Activated CD4-positive, CD25-positive, alpha-beta regulatory T cell (primary cell): ENCODE measurements at places on chromosomes 2 and 18.

GRCh38 chr2:112750560-112750843, 13.9 kb downstream of the CKAP2L start:
- no peak for DNase-seq

- no peak for DNase-seq
Measured at GRCh38 chr2:224104668-224105386, 65.7 kb upstream of the SERPINE2 start.

- no peak for DNase-seq
Measured at GRCh38 chr2:178485356-178485755, 5.1 kb downstream of the PLEKHA3 start.

GRCh38 chr2:46813680-46814079, 101.9 kb downstream of the MCFD2 start:
- no peak for DNase-seq

- DNase-seq: no peak
Measured at GRCh38 chr2:170991398-170992182, 62.5 kb downstream of the GORASP2 start.

DNA sequence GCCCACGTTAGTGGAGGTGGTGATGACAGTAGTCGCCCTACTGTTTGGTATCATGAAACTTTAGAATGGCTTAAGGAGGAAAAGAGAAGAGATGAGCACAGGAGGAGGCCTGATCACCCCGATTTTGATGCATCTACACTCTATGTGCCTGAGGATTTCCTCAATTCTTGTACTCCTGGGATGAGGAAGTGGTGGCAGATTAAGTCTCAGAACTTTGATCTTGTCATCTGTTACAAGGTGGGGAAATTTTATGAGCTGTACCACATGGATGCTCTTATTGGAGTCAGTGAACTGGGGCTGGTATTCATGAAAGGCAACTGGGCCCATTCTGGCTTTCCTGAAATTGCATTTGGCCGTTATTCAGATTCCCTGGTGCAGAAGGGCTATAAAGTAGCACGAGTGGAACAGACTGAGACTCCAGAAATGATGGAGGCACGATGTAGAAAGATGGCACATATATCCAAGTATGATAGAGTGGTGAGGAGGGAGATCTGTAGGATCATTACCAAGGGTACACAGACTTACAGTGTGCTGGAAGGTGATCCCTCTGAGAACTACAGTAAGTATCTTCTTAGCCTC, 16.2 kb downstream of the MSH6 start:
- DNase-seq: no peak

- no peak for DNase-seq
Measured at GRCh38 chr18:48023334-48024008, 93.0 kb upstream of the SMAD2 start.

GRCh38 chr18:50627594-50628532, 68.0 kb downstream of the MAPK4 start:
- no peak for DNase-seq

DNA sequence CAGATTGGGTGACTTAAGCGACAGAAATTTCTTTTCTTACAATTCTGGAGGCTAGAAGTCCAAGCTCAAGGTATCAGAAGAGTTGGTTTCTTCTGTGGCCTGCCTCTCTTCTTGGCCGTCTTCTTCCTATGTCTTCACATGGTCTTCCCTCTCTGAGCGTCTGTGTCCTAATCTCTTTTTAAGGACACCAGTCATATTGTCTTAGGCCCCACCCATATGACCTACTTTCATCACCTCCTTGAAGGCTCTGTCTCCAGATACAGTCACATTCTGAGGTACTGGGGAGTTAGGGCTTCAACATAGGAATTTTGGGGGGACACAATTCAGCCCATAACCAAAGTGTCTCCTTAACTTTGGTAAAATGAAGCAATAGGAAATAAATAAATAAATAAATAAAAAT, 110.9 kb upstream of the EPC2 start:
- no peak for DNase-seq

DNA sequence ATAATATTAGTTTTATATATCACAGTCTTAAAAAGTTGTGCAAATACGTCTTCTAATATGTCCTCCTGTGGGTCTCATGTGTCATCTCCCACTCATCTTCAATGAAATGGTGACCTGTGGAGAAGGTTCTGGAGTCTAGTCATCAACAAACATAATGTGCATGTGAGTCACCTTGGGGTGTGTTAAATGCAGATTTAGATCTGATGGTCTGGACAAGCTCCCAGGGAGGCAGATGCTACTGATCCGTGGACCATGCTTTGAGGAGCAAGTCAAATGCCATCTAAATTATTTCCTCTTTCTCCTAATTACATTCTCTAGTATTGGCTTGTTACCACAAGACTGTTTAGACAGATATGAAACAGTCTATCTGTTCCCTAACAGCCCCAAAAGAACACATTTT, 210.9 kb downstream of the CD226 start:
- no peak for DNase-seq

DNA sequence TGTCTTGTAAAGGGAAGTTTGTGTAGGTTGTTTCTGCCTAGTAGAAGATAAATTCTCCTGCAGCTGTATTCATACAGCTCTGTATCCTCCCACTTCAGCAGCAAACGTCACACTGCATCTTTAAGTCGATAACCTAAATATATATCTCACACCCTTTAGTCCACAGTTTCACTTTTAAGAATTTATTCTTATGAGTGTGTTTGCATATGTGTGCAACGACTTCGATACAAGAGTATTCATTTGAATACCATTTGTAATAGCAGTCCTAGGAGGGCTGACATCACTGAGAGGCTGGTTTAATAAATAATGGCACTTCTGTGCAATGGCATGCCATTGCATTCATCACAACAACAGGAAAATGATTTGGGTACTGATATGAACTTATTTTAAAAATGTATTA, 63.8 kb upstream of the MSH6 start:
- DNase-seq: no peak

- DNase-seq: no peak
Measured at GRCh38 chr2:71474116-71474743, 20.9 kb downstream of the DYSF start.

GRCh38 chr2:178775975-178776374, 31.2 kb downstream of the TTN start:
- no peak for DNase-seq

DNA sequence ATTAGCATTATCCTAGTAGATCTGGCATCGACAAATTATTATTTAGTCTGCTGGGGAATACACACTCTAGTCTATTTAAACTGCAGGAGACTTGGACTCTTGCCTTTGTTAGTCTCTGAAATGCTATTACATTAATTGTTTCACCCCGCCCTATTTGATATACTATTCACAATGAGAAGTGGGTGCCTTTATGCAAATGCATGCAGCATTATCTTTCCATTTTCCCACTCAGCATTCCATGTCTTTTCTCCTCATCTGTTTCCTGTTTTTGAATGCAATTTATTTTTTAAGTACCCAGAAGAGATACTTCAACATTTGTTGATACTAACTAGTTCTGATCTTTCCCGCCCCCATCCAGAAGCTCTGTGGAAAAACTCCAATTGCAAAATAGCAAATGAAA, 395.3 kb upstream of the NXPH2 start:
- no peak for DNase-seq

GRCh38 chr2:677959-678550, 849 bp upstream of the TMEM18 start:
- DNase-seq: no peak

- DNase-seq: peak; percentile 32
Measured at GRCh38 chr2:68943581-68944568, 8.8 kb downstream of the GKN2 start.

GRCh38 chr2:37730037-37730818, 58.8 kb upstream of the CDC42EP3 start:
- DNase-seq: no peak

DNA sequence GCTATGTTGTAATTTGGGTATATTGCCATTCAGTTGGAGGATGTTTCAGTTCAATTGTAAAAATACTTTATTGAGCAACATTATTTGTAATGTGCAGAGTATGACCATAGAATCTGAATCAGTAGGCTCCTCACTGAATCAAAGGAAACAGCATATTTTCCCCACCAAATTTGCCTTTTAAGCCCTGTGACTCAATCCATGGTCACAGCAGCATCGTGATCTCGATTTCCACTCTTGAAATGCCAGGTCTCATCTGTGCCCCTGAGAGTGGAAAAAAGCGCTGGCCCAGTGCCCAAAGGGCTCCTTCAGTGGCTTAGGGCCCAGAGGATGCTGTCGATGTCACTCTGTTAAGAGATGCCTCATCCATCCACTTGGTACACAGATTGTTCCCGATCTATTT, 57.5 kb downstream of the FHOD3 start:
- DNase-seq: no peak

- no peak for DNase-seq
Measured at GRCh38 chr2:29270701-29271121, 155.5 kb downstream of the CLIP4 start.

GRCh38 chr18:3982541-3982940, 472.6 kb downstream of the DLGAP1 start:
- no peak for DNase-seq

DNA sequence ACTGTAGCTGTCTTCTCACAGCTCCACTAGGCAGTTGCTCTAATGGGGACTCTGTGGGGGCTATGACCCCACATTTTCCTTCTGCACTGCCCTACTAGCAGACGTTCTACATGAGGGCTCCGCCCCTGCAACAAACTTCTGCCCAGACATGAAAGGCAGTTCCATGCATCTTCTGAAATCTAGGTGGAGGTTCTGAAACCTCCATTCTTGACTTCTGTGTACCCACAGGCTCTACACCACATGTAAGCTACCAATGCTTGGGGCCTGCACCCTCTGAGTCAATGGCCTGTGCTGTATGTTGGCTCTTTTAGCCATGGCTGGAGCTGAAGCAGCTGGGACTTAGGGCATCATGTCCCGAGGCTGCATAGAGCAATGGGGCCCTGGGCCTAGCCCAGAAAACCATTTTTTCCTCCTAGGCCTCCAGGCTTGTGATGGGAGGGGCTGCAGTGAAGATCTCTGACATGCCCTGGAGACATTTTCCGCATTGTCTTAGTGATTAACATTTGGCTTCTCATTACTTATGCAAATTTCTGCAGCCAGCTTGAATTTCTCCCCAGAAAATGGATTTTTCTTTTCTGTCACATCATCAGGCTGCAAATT, 123.0 kb downstream of the MYCN start:
- DNase-seq: no peak

- no peak for DNase-seq
Measured at GRCh38 chr18:22650247-22650646, 232.5 kb upstream of the CTAGE1 start.

GRCh38 chr2:217077831-217078407, 218.1 kb upstream of the TNP1 start:
- no peak for DNase-seq

DNA sequence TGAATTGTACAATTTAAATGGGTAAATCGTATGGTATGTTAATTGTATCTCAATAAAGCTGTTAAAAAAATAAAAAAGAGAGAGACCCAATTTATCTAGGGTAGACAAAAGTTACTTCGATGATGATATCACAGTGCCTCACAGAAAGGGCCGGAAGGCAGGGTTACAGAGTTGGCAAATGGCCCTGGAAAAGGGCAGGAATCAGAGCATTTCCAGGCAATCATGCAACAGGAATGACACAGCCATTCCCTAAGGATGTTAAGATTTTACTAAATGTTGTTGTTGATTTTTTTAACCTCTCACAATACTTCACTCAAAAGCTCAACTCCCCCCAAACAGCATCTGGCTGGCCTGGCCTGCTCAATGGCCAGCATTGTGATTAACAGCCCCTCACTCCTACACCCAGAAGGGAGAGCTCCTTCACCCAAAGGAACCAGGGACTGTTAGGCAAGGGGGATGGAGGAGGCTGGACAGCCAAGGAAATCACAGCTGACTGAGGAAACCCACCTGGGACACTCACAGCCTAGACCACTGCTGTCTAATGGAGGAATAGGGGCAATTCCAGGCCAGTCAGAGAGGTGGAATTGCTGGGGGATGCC, 7.7 kb upstream of the SP100 start:
- DNase-seq: no peak

DNA sequence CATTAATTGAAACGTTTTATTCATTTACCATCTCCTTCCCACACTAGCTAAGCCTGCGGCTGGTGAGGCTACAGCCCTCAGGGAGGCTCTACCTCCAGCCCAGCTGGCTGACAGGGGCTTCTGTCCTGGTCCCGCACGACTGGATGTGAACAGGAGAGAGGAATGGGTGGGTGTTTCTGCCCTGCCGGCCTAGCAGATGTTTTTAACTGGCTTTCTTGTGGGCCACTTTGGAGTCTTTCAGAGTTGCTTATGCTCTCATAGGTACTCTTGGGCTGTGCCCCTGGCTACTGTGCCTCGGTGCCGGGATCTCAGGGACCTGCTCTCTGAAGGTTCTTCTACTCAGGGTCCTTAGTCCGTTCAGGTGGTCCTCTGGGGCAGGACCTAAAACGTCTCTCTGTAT, 184.3 kb upstream of the TWIST2 start:
- DNase-seq: no peak

- no peak for DNase-seq
Measured at GRCh38 chr18:45521136-45521535, 94.1 kb upstream of the SLC14A2 start.

DNA sequence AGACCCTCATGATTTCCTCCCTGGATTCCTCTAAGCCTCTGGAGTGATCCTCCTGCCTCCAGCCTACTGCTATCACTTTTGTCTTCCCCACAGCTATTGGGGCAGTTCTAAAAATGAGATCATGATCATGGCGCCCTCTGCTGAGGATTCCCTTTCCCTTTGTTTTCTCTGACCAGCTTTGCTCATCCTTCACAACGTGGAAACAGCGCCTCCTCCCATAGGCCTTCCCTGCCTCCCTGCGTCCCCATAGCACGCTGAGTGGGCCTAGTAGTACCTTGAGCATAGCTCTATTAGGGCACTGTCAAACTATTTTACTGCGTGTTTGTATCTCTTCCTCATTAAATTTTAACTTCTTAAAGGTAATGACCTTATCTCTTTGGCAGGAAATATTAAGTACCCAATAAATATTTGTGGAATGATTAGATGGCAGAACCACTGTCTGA, 207.0 kb upstream of the FANCL start:
- no peak for DNase-seq

GRCh38 chr18:9971313-9971920, 57.6 kb downstream of the VAPA start:
- peak; percentile 49 for DNase-seq

- DNase-seq: no peak
Measured at GRCh38 chr2:26674771-26675170, 17.8 kb upstream of the KCNK3 start.

DNA sequence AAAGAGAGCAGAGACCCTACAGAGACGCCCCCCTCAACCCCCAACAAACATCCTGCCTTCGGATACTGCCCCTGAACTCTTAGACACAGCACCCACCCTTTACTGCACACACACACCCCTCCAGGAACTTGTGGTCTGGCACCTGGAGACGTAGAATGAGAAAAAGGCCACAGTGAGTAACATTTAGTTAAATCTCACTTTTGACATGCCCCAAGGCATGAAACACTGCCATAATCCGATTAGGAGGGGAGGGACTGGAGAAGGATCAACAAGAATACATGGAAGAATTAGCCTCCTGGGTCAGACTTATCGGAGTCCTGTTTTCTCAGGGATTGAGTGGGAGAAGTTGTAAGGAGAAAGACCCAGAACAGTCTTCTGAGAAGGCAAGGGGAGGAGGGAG, 4.1 kb downstream of the CDK5R2 start:
- DNase-seq: no peak

- DNase-seq: no peak
Measured at GRCh38 chr2:171824086-171824485, 70.0 kb downstream of the SLC25A12 start.

GRCh38 chr18:2513616-2514015, 57.7 kb downstream of the METTL4 start:
- DNase-seq: no peak
